Mucosa of gallbladder (tissue), 1 donor: ENCODE measurements at places on chromosomes 12 and 14.

- DNase-seq = no peak
These were observed 323.9 kb downstream of the LRIG3 start for GRCh38 chr12:58596381-58596780.

DNA sequence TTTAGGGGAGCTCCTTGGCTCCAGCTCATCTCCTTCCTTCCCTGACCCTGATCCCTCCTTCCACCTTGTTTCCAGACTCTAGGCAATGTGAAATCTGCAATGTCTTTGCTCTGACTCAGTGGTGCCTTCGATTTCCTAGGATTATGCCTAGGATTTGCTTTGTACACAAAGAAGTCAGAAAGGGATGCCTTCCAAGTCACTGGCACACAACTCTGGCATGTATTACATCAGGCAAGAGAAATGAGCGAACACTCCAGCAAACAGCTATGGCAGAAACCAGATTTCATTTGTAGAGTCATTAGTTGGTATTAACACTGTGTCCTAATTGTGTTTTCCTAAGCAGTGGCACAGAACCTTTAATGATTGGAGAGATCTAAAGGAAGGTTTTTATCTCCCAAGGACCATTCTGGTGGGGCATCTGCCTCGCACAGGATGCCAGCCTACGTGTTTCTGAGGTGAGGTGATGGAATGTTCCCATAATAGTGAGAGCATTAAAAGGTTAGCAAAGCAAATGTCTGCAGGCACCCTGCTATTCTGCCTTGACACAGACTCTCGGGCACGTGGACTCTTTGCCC lies 84.9 kb downstream of the WSCD2 start:
- no peak for DNase-seq

- peak; percentile 57 for DNase-seq
These were observed 770 bp downstream of the ABHD4 start for GRCh38 chr14:22598896-22599244.

GRCh38 chr14:69543341-69544115 lies 31.1 kb downstream of the CCDC177 start:
- DNase-seq = peak; percentile 48

DNA sequence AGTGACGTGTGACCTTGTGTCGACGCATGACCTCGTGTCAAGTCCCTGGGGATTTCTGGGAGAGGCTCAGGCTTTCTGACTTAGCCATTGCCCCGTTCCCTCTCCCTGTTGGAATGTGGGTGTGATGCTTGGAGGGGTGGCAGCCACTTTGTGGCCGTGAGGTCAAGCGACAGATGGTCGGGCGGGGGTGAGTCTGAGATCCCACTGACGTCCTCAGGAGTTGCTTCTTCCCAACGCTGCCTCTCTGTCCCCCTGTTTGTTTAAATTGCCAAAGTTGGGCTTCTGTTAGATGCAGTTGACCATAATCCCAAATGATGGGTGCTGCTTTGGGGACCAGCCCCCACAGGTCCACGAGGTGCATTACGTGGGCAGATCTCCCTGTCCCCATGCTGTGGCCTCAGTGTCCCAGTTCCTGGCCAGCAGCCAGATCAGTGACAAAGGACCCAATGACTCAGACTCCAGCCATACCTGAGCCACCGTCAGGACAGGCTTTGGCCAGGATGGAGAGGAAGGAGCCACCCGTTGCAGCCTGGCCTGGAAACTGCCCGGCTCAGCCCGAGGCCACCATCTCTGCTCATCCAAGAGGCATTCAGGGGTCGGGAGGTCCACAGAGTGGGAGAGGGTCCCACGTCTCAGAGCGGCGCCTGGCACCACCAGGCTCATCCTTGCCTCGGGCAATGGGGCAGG lies 34.4 kb upstream of the GALNT9 start:
- no peak for DNase-seq

GRCh38 chr12:109858764-109859163 lies 21.6 kb downstream of the GLTP start:
- DNase-seq = no peak

DNA sequence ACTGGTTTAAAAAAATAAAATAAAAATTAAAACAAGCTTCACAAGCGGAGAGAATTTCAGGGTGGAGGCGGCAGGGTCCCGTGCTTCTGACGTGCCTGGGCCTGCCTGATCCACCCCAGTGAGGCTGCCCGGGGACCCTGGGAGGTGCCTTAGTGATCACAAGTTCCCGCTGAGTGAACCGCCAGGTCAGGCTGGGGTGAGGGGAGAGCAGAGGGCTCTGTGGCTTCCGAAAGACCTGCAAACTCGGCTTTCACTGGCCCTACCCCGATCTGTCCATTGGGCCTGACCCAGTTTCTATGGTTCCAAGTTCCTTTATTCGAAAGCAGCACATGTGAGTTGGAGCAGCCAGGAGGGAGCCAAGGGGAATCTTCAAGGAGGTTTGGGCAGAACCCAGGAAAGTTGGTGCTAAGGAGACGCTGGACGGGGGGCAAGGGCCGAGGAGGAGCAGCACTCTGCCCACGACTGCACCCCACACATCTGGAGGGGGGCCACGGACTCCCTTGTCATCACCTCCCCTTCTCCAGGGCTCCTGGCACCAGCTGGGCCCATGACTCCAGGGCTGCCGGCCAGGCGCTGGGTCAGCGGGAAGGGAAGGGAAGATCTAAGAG lies 12.9 kb downstream of the MMP14 start:
- peak; percentile 43 for DNase-seq

GRCh38 chr14:51727526-51727925 lies 75.8 kb downstream of the FRMD6 start:
- DNase-seq = no peak

- DNase-seq = peak; percentile 45
These were observed 48.4 kb downstream of the FNTB start for GRCh38 chr14:65035049-65035448.

DNA sequence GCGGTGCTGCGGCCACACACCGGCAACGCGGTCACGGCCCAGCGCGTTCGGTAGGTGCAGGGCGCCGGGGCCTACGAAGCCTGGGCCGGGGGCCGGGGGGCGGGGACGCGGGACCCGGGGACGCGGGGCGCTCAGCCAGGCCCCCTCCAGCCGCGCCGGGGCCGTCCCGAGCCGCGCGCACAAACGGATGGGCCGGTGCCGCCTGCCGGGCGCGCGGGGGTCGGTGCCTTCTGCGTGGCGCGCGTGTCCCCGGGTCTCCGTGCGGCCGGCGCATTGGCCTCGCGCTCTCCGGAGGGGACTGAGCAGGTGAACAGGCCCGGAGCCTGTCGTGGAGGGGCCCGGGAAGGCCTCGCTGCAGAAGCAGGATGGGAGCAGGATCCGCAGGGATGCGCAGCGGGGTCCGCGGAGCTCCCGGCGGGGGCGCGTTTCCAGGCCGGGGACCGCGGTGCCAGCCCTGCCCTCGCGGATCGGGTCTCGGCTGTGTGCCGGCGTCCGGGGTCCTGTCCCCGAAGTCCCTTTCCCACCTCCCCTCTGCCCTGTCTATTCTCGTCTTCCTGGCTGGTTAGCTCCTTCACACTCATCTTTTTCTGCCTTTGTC lies 421 bp downstream of the GLT1D1 start:
- DNase-seq = no peak

- peak; percentile 95 for DNase-seq
These were observed 5.1 kb downstream of the CISTR start for GRCh38 chr12:53746592-53747092.

GRCh38 chr12:31407562-31407961 lies 81.6 kb upstream of the SINHCAF start:
- DNase-seq = no peak

- DNase-seq = no peak
These were observed 839 bp downstream of the FICD start for GRCh38 chr12:108515916-108516315.

DNA sequence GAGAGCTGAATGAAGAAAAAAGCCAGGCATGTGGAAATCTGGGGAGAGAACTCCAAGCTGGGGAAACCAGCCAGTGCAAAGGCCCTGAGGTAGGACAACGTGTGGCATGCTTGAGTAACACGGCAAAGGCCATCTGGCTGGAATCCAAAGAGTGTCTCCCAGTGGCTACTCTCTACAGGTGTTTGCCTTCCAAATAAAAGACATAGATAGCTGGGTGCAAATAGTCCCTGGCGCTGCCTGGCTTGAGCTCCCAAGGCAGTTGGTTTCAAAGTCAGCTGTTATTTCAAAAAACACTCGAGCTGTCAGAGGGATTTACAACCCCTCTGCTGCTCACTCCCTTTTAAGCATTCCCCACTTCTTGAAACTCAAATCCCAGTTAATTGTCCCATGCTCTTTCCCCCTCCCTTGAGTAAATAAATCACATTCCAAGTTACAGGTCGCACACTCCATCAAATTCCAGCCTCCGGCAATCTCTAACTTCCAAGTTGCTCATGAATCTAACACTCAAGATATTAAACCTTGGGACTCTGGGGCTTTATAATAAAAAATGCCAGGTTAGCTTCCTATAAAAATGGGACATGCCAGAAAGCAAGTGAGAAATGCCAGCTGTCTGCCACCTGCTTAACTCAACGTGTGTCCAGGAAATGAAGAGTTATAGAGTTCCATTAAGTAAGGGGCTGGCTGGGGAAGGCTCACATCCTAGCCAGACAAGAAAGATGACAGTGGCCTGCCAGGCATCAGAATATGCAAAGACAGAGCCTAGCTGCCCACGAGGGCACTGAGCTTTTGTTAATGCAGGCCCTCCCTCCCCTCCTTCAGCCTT lies 133.6 kb upstream of the NOS1 start:
- DNase-seq = no peak

- DNase-seq = no peak
These were observed 12.0 kb downstream of the CLSTN3 start for GRCh38 chr12:7142056-7142644.

DNA sequence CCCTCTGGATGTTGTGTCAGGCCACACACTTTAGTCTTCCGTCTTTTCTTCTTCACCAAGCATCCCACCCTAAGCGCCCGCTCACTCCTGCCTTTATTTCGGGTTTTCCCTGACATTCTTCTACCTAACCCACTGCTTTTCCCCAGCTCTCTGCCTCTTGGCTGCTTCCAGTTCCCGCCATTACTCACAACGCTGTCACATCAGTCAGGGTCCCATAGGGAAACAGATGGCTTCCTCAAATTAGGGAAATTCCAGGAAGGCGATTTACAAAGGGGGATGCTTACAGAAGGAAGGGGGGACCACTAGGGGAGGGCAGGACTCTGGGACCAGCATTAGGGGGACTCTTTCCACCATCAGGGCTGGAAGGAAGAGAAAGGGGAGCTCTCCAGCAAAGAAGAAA lies 9.2 kb upstream of the PPP1R13B start:
- no peak for DNase-seq

DNA sequence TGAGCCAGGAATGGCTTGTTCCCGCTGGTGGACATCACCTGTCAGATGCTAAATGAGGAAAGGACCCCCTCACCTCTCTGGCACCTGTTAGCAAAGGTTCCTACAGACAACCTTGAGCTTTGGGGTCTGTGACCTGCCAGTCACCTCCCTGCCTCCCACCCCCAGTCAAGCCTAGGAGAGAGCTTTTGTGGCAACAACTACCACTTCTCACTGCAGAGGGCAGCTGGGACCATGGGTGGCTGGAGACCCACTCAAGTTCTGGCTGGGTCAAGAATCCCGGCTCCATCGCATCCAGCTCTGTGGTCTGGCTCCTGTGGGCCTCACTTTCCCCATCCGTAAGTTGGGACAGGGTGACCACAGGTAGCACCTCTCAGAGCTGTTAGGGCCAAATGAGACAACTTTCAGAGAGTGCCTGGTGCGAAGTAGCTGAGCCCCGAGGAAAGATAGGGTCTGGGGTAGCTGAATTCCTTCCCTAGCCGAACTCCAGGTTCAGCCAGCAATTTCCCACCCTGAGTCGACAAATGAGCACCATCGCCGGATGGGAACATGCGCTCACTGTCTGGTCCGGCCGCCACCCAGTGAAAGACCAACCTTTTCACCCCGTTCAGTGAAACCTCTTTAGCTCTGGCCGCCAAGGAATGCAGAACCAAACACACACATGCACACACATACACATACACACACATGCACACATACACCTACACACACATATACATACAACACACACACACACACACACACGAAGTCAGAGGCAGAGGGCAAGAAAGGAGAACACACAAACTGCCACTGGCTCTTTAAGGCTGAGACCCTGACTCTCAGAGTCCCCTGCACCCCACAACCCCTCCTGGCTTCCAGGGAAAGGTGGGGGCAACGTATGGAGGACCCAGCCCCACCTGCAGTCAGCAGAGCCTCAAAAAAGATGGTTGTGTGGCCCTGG lies 1.9 kb downstream of the TMEM119 start:
- no peak for DNase-seq

DNA sequence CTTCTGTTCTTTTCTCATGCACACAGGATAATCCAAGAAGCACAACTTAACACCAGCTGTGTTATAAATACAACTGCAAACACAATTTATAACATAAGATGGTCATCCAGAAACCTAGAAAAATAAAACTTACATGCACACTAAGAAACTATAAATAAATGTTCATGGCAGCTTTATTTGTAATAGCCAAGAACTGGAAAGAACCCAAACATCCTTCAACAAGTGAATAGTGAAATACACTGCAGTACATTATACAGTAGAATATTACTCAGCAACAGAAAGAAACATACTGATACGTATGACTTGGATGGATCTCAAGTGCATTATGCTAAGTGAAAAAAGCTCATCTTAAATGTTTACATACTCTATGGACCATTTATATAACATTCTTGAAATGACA lies 132.7 kb downstream of the SPTSSA start:
- DNase-seq = no peak
